ENCODE measurements at places on chromosomes 2 and 18.

DNA sequence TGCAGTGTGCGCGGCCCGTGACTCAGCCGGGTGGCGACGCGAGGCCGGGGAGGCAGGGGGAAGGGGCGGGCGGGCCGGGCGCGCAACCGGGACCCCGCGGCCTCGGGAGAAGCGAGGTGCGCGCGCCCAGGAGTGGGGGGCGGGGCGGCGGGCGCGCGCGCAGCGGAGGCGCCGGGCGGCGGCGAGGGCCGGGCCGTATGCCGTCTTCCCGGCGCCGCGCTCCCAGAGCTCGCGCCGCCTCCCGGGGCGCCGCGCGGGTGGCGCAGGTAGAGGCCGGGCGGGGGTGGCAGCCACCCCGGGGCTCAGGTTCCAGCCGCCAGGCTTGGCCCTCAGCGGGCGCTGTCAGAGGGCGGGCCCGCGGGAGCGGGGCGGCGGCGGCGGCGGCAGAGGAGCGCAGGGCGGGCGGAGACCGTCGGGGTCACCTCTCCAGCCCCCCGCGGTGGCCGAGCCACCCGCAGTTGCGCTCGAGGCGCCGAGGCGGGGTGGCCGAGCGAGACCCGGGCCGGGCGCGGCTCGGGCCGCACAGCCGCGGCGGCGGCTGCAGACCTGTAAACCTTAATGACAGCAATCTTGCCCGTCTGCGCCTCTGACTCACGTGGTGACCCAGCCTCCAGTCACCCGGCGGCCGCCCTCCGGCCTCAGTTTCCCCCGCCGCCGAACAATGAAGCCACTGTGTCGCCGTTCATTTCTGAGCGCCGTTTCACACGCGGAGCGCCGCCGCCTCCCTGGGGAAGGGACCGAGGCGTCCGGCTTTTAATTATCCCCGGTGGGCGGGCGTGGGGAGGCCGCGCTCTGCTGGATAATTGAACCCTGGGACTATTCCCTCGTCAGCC is 25.3 kb upstream of the SMAD7 start:
- peak; percentile 33 for DNase-seq

GRCh38 chr2:225456619-225457260 is 57.2 kb downstream of the NYAP2 start:
- DNase-seq, result no peak

- DNase-seq, result no peak
Observed at GRCh38 chr2:164831180-164831579, 10.4 kb downstream of the COBLL1 start.

GRCh38 chr2:172552547-172553291 is 3.2 kb upstream of the PDK1 start:
- DNase-seq, result no peak

GRCh38 chr18:39681061-39681460 is 2115.5 kb upstream of the CELF4 start:
- no peak for DNase-seq

DNA sequence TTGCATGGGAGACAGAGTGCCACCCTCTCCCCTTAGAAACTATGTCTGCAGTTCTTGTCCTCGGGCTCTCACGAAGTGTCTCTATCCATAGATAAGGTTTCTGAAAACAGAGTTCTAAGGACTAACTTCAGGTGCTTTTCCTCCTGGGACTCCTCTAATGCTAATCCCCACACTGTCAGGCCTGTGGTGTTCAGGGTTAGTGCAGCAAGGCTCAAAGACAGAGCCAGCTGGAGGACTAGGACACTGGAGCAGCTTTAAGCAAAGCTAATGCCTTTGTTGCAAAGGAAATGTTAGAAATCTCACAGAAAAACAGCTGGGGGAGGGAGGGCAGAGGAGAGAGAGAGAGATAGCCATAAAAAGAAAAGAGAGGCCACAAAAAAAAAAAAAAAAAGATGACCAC is 824.0 kb upstream of the FSHR start:
- no peak for DNase-seq

GRCh38 chr2:99682275-99683060 is 192.7 kb upstream of the REV1 start:
- DNase-seq, result no peak

GRCh38 chr2:31066551-31066950 is 71.7 kb downstream of the GALNT14 start:
- no peak for DNase-seq
